ENCODE measurements at places on chromosomes 7 and 10. TPM values are rescaled to one million over a fixed set of nuclear protein-coding genes. Genes with fewer than 3 reads are reported as not detected.

DNA sequence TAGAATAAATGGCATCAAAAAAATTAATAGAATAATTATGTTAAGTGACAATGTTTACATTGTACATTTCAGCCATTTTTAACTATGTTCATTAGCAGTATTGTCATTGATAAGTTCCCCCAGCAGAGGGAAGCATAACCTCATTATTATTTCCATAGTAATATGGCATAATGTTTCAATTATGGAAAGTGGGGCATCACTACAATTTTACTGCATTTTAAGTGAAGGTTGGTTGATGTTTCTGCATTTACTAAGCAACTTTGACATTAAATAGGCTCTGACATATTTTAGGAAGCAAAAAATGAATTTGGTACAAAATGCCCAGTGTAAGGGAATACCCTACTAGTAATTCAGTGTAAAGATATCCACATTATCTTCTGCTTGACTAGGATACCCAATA, 218.3 kb downstream of the SEMA3A start:
- H3K36me3 ChIP-seq: no peaks in the 10 kb centered on the region
- no peak for DNase-seq
- H3K27me3 ChIP-seq: no peaks in the 10 kb centered on the region
- H3K4me1 ChIP-seq: no peaks in the 10 kb centered on the region

GRCh38 chr10:130763491-130763890, 548.0 kb downstream of the TCERG1L start:
- no peak for DNase-seq
- no peaks in the 10 kb centered on the region for H3K4me1 ChIP-seq

GRCh38 chr10:42969909-42970308, 107.0 kb upstream of the RET start:
- H3K4me3 ChIP-seq: no peak overlapping the region
- H3K27ac ChIP-seq: no peak overlapping the region
- H3K4me1 ChIP-seq: no peaks in the 10 kb centered on the region
- no peaks in the 10 kb centered on the region for H3K36me3 ChIP-seq
- no peaks in the 10 kb centered on the region for H3K27me3 ChIP-seq

GRCh38 chr7:32164341-32164996, 94.3 kb upstream of the PDE1C start:
- H3K27ac ChIP-seq: no peak overlapping the region
- peak; percentile 10 for DNase-seq
- H3K4me1 ChIP-seq: no peaks in the 10 kb centered on the region
- H3K27me3 ChIP-seq: no peaks in the 10 kb centered on the region

DNA sequence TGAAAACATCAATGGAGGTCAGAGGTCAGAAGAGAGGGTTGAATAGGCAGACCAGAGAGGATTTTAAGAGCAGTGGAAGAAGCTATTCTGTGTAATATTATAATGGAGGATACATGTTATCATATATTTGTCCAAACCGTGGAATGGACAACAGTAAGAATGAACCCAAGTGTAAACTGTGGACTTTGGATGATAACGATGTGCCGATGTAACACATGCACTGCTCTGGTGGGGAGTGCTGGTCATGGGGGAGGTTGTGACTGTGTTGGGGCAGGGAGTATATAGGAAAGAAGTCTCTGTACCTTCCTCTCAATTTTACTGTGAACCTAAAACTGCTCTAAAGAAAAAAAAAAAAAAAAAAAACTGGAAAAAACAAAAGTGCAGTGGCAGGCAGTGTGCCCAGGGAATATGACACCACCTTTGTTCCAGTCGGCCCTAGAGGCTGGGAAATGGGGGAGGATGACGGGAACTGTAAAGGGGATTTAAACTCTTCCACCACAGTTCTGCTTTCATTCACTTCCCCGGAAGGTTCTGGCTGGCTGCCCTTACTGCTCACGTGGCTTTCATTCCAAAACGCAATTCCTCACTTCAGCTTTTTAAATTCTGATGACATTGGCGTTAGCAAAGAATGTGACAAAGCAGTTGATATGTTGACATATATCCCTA, 113.7 kb upstream of the ANKRD1 start:
- no peaks in the 10 kb centered on the region for H3K4me1 ChIP-seq
- H3K27me3 ChIP-seq: no peaks in the 10 kb centered on the region
- H3K27ac ChIP-seq: no peak overlapping the region
- H3K36me3 ChIP-seq: no peaks in the 10 kb centered on the region
- peak; percentile 37 for DNase-seq
- no peak overlapping the region for H3K4me3 ChIP-seq

- no peak for DNase-seq
- H3K4me3 ChIP-seq: peak overlapping the region; percentile 10
- H3K27me3 ChIP-seq: peaks cover 1% of the 10 kb centered on the region
- no peaks in the 10 kb centered on the region for H3K36me3 ChIP-seq
Measured at GRCh38 chr7:73423519-73424488, 9.8 kb upstream of the FZD9 start.

GRCh38 chr10:28298951-28299350, 3.9 kb downstream of the MPP7 start:
- H3K4me3 ChIP-seq: no peak overlapping the region
- no peak overlapping the region for H3K27ac ChIP-seq
- no peaks in the 10 kb centered on the region for H3K27me3 ChIP-seq
- peaks cover 15% of the 10 kb centered on the region for H3K4me1 ChIP-seq
- DNase-seq: no peak
- no peaks in the 10 kb centered on the region for H3K36me3 ChIP-seq

- peak; percentile 88 for DNase-seq
- H3K4me3 ChIP-seq: no peak overlapping the region
- no peaks in the 10 kb centered on the region for H3K36me3 ChIP-seq
- H3K27me3 ChIP-seq: no peaks in the 10 kb centered on the region
Measured at GRCh38 chr10:3852147-3852904, 67.3 kb upstream of the KLF6 start.

GRCh38 chr10:44982496-44982895, 3.9 kb upstream of the DEPP1 start:
- peaks cover 38% of the 10 kb centered on the region for H3K4me1 ChIP-seq
- no peaks in the 10 kb centered on the region for H3K36me3 ChIP-seq
- H3K27ac ChIP-seq: peak overlapping the region; percentile 87

DNA sequence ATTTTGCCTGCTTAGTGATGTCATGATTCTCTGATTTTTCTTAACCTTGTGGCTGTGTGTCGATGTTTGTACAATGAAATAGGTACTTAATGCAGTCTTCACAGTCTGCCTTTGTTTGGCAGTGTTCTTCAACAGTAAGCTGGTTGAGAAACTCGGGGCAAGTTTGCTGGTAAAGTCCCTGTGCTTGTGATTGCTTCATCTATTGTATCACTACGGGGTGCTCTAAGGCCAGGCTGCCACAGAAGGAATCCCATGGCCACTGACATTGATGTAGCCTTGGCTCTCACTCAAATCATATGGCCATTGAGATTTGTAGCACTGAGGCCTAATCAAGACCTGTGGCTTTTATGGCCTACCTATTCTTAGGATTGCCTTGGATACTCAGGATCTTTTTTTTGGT, 33.5 kb upstream of the PRSS37 start:
- H3K4me3 ChIP-seq: no peak overlapping the region
- no peak for DNase-seq
- H3K36me3 ChIP-seq: no peaks in the 10 kb centered on the region
- no peaks in the 10 kb centered on the region for H3K27me3 ChIP-seq

- DNase-seq: no peak
- peaks cover 25% of the 10 kb centered on the region for H3K4me1 ChIP-seq
- peaks cover 4% of the 10 kb centered on the region for H3K36me3 ChIP-seq
- peak overlapping the region; percentile 94 for H3K27ac ChIP-seq
Measured at GRCh38 chr7:100875356-100875751, 451 bp downstream of the SRRT start.

- no peaks in the 10 kb centered on the region for H3K4me1 ChIP-seq
- no peaks in the 10 kb centered on the region for H3K27me3 ChIP-seq
- no peak for DNase-seq
- no peak overlapping the region for H3K4me3 ChIP-seq
- no peak overlapping the region for H3K27ac ChIP-seq
- no peaks in the 10 kb centered on the region for H3K36me3 ChIP-seq
Measured at GRCh38 chr10:69014171-69014570, 25.6 kb downstream of the KIFBP start.

- H3K4me3 ChIP-seq: no peak overlapping the region
- H3K4me1 ChIP-seq: no peaks in the 10 kb centered on the region
- H3K27me3 ChIP-seq: no peaks in the 10 kb centered on the region
- no peak for DNase-seq
- no peaks in the 10 kb centered on the region for H3K36me3 ChIP-seq
Measured at GRCh38 chr10:588246-589165, 101.0 kb downstream of the DIP2C start.

DNA sequence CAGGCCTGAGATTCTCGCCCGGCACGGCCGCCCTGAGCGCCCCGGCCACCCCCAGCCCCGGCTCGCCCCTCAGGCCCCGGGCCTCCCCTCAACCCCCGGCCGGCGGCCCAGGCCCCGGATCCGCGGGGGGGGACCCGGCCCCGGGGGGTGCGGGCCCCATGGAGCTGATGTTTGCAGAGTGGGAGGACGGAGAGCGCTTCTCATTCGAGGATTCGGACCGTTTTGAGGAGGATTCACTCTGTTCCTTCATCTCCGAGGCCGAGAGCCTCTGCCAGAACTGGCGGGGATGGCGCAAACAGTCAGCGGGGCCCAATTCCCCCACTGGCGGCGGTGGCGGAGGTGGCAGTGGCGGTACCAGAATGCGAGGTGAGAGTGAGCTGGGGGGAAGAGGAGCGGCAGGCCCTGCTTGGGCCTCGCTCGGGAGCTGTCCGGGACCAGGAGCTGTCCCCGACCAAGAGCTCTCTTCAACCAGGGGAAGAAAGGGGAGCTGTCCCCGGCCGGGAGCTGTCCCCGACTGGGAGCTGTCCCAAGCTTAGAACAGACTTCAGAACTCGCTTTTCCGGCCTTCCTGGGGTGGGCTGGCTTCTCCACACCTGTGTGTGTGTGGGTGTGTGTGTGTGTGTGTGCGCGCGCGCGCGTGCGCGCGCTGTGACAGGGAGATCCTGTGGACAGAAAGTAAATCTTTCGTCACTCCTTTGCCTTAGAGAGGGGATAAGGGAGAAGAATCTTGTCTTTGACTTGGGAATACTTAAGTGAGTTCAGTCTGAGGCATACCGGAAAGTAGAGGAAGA, 510 bp downstream of the ZSWIM8 start:
- peak; percentile 55 for DNase-seq
- H3K27me3 ChIP-seq: no peaks in the 10 kb centered on the region
- peaks cover 17% of the 10 kb centered on the region for H3K36me3 ChIP-seq
- H3K27ac ChIP-seq: peak overlapping the region; percentile 94

DNA sequence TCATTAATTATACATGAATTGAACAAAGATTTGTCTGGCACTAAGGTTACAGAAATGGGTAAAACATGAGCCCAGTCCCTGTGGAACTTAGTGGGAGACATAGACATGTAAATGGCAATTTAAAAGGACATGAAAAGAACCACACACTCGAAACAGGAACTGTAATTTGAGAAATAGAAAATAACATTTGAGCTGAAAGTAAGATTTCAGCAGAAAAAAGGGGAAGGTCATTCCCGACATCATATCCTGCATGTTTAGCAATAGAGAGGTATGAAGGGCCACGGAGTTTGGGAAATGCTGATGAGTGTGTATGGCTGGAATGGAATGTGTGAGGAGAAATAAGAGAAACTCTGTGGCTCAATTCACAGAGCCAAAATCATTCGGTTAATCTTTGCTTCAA, 175.4 kb upstream of the AHR start:
- no peak overlapping the region for H3K27ac ChIP-seq
- no peaks in the 10 kb centered on the region for H3K27me3 ChIP-seq
- DNase-seq: no peak
- no peaks in the 10 kb centered on the region for H3K4me1 ChIP-seq
- H3K36me3 ChIP-seq: no peaks in the 10 kb centered on the region
- H3K4me3 ChIP-seq: no peak overlapping the region

- H3K27ac ChIP-seq: no peak overlapping the region
- H3K27me3 ChIP-seq: no peaks in the 10 kb centered on the region
- no peak overlapping the region for H3K4me3 ChIP-seq
- no peaks in the 10 kb centered on the region for H3K36me3 ChIP-seq
- no peaks in the 10 kb centered on the region for H3K4me1 ChIP-seq
Measured at GRCh38 chr10:131736321-131736980, 164.4 kb upstream of the PPP2R2D start.

DNA sequence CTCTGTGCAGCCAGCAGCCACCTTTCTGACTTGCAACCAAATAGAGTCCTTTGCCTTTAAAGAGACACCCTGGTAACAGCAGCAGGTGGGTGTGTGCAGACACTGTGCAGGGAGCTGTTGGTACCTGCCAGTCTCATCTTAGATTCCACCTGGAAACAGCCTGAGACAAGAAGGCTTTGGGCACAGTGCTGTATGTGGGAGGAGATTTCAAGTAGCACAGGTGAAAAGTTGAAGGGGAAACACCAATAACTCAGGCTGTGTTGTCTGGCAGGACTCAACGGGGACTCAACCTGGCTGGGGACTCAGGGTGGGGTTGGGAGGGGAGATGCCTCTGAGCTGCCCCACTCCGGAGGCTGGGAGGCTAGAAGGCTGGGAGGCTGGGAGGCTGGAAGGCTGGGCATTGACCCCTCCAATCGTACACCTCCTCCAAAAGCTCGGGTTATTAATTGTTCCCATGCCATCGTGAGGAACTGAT, 6.7 kb downstream of the CPXM2 start:
- H3K36me3 ChIP-seq: no peaks in the 10 kb centered on the region
- no peaks in the 10 kb centered on the region for H3K27me3 ChIP-seq

GRCh38 chr7:49638166-49638565, 135.3 kb upstream of the VWC2 start:
- no peak for DNase-seq
- no peaks in the 10 kb centered on the region for H3K27me3 ChIP-seq
- no peak overlapping the region for H3K27ac ChIP-seq
- H3K4me1 ChIP-seq: no peaks in the 10 kb centered on the region
- no peaks in the 10 kb centered on the region for H3K36me3 ChIP-seq
- H3K4me3 ChIP-seq: no peak overlapping the region

DNA sequence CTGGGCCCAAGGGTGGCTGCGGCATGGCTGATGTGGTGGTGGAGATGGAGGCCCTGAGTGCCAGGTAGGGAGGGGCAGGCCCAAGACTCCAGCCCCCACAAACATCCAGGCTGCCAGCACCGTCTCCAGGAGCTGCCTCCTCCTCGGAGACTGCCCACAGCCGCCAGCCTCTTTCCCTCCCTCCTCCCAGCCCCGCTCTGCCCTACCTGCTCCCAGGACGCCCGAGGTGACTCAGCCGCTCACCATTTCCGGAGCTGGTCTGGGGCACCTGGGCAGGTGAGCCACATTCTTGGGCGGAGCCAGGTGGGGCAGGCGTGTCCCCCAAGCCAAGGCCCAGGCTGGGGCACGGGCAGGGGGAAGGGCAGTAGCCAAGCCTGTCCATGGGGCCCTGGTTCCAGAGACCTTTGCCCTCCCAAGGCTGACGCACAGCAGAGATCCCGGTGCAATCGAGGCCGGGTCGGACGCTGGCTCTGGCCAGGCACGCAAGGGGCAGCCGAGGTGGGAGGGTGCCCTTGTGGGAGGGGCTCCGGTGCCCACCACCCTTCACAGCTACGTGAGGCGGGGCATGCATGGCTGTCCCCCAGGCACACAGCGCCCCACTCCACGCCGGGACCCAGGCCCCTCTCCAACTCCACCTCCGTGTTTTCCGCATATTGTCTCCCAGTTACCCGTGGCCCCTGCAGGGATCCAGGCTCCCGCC, 8.8 kb downstream of the ADAP1 start:
- H3K27ac ChIP-seq: peak overlapping the region; percentile 88
- DNase-seq: peak; percentile 96
- H3K27me3 ChIP-seq: no peaks in the 10 kb centered on the region
- peaks cover 32% of the 10 kb centered on the region for H3K4me1 ChIP-seq
- H3K4me3 ChIP-seq: peak overlapping the region; percentile 11

HOXA3 gene
- 16.5 TPM for total RNA-seq

CDNF gene
- not detected for total RNA-seq

RHOBTB1 gene
- total RNA-seq: 8.9 TPM

PDZD7 gene
- total RNA-seq: not detected

HELLS gene
- 15.1 TPM for total RNA-seq

PCGF6 gene
- total RNA-seq: 10.0 TPM

WDFY4 gene
- 20.6 TPM for total RNA-seq

COL1A2 gene
- 105 TPM for total RNA-seq

OR2A7 gene
- total RNA-seq: 19.1 TPM

AKR1D1 gene
- total RNA-seq: not detected

MEOX2 gene
- total RNA-seq: 1.6 TPM

SPDYE2B gene
- total RNA-seq: not detected

PLEKHS1 gene
- total RNA-seq: 12.0 TPM

FAM25C gene
- not detected for total RNA-seq

Measured in transverse colon (tissue), 4 donors.